ENCODE measurements at places on chromosomes 3 and 15. TPM values are rescaled to one million over a fixed set of nuclear protein-coding genes. Genes with fewer than 3 reads are reported as not detected.

DNA sequence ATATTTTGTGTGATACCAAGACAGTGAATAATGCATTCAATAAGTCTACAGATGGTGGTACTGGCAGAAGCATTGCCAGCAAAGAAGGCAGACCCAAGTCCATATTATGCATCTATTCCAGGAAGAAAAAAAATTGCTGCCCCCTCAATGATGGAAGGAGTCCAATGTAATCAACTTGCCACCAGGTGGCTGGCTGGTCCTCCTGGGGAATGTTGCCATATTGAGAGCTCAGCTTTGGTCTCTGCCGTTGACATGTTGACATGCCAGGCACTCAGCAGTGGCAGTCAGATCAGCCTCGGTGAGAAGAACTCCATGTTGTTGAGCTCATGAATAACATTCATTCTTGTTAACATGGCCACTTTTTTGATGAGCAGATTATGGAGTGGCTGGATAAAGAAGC lies 298.5 kb downstream of the IGSF11 start:
- DNase-seq: no peak

- no peak for DNase-seq
These were observed 2.3 kb downstream of the FBN1 start for GRCh38 chr15:48643206-48643605.

- DNase-seq: no peak
These were observed 317 bp upstream of the MESP2 start for GRCh38 chr15:89775815-89776214.

DNA sequence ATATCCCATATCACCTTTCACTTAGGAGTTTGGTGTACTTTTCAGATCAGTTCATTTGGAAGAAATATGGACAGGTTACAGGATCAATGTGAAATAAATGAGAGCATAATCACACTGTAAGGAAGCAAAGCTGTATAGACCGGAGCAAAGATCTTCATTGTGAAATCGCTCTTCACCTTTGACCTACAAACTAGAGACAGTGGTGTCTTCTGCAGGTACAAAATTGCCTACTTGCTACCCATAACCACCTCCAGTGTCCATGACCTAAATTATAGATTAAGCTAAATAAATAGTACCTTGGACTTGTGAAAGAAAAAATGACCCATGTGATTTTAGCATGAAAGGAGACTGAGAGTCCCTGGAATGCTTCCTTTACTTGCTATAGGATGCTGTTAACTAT lies 379.5 kb upstream of the SUCLG2 start:
- no peak for DNase-seq

- DNase-seq: no peak
These were observed 41.8 kb upstream of the ARPIN start for GRCh38 chr15:89954541-89954940.

- no peak for DNase-seq
These were observed 307.6 kb downstream of the GAP43 start for GRCh38 chr3:115930922-115931321.

DNA sequence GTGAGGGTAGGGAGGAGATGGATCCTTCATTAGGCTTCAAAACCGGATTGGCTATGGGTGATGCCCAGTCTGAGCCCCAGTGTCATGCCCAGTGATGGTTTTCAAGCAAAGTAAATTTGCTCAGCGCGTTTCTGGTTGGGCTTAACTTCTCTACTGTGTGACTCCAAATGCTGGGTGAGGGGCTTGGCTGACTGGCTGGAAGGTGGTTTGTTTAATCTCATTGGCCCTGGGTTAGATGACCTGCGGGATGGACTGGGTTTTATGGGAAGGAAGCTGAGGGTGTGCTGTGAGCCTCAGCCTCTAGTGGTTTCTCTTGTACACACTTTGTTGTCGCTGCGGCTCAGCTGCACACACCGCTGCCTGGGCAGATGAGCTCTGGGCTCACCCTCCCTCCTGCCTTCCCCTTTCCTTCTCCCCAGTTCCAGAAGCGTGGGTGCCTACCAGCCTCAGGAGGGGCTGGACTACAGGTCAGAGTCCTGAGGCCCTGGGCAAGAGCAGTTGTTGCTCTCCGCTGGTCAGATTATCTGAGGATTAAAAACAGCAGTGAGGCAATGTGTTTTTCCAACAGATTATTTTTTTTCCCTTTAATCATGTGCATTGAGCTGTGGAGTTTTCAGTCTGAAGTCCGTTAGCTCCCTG lies 18.6 kb downstream of the PDIA5 start:
- no peak for DNase-seq

DNA sequence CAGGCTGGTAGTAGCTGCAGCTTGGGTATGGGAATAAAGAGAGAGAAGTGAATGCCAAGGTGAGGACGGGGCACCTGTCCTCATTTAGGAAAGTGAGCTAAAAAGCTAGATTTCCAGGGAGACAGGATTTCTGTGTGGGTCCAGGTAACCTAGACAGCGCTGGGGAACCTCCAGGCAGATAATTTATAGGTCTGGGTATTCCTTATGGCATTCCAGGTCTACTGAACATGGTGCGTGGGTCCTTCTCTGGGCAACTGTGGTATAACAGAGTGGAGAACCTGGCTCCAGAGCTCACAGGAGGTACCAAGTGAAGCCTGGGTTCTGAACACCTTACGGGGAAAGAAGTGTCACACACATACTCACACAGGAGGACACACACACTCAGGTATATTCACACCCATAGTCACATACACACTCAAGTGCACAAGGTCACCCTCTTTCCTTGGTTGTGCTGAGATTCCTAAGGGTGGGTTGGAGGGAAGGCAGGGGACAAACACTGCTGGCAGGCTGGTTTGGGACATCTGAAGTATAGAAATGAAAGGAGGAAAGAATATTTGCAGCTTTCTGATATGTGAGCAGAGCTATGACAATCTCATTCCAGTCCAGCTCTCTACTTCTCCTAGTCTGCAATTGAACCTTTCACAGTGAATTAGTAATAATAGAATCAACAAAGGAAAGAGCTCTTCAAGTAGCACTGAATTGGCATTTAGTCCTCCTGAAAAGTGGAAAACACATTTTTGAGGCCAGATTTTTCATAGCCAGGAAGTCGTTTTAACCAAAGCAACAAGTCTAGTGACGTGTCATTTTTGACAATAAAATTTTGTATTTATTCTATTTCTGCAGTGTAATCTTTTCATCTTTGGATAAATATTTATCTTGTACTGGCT lies 37.4 kb upstream of the ITGA11 start:
- peak; percentile 62 for DNase-seq

DNA sequence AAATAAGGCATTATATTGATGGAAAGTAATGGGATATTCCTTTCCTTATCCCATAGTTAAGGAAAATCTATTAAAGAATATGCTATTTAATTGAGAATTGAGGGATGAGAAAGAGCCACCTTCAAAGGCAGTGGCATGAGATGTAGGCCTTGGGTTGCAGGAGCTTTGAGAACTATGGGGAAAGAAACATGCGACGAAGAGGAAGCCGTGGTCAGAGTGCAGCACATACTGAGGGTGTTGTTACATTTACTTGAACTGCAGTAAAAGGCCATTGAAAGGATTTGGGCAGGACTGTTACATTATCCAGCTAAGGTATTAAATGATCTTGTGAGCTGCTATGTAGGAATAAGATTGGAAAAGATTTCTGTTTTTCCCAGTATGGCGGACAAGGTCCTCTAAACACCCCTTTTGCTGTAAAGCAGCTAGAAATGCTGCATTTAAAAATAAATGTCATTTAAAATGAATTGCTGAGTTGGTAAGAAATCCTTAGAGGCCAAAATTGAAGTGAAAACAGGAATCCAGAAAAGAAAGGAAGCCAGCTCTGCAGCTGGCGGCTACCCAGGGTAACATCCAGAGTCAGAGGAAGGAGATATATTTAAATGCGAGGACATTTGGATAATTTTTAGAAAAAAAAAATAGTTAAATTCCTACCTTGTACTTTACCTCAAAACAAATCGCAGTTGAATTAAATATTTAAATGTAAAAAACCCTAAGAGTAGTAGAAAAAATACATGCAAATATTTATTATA lies 61.7 kb downstream of the IL1RAP start:
- no peak for DNase-seq

- no peak for DNase-seq
These were observed 82.7 kb downstream of the CD47 start for GRCh38 chr3:108008106-108008505.

- DNase-seq: no peak
These were observed 3.8 kb upstream of the CAMP start for GRCh38 chr3:48219543-48219942.

DNA sequence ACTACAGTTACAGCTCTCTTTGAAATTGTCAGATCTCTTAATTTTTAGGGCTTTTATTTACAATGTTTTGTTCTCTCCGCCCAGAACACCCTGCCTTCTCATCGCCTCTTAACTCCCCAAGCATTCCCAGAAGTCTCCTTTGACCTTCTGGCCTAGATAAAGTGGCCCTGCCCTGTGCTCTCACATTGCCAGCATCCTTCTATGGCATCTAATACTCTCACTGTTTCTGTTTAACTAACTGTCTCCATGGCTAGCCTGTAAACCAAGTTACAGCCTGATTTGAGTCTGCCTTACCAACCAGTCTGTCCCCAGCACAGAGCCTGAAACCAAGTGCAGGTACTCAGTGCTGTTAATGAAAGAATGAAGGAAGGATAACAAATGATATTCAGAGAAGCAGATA lies 19.9 kb downstream of the COL8A1 start:
- no peak for DNase-seq

GRCh38 chr3:102529452-102529851 lies 94.6 kb downstream of the ZPLD1 start:
- DNase-seq: no peak

- DNase-seq: no peak
These were observed 30.9 kb upstream of the SNRPA1 start for GRCh38 chr15:101326026-101326315.

- DNase-seq: no peak
These were observed 71.5 kb downstream of the EFCAB12 start for GRCh38 chr3:129356756-129357425.

DNA sequence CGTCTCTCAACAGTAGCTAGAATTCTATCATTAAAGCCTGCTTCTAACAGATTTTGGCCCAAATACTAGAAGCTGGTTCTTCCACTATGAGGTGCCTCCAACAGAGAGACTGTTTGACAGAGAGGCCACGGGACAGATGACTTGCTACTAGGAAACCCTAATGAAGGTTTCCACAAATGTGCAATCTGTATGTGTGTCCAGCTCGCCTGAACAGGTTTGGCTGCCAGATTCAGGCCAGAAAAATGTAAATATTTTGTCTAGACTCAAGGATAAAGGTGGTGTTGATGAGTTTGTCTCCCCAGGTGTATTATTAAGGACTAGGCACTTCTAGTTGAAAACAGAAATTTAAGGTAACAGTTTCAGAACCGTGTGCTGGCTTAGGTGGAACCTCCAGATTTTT lies 91.6 kb upstream of the TRIM42 start:
- DNase-seq: peak; percentile 62

Gene FAM3D
- not detected for total RNA-seq

Gene SERPINI2
- not detected for total RNA-seq

Gene SH3GL3
- 0.19 TPM for total RNA-seq

Gene TTLL13
- total RNA-seq: not detected

Gene CA12
- total RNA-seq: 8.7 TPM

Gene ASB14
- not detected for total RNA-seq

Gene SEMA3G
- total RNA-seq: 16.6 TPM

Gene GP9
- not detected for total RNA-seq

Gene PP2D1
- total RNA-seq: not detected

Measured in esophagus muscularis mucosa (tissue), 4 donors.